ENCODE measurements at places on chromosomes 13 and 19. TPM values are rescaled to one million over a fixed set of nuclear protein-coding genes. Genes with fewer than 3 reads are reported as not detected.

ADGRE1 gene
- 0.10 TPM for polyA plus RNA-seq

DNA sequence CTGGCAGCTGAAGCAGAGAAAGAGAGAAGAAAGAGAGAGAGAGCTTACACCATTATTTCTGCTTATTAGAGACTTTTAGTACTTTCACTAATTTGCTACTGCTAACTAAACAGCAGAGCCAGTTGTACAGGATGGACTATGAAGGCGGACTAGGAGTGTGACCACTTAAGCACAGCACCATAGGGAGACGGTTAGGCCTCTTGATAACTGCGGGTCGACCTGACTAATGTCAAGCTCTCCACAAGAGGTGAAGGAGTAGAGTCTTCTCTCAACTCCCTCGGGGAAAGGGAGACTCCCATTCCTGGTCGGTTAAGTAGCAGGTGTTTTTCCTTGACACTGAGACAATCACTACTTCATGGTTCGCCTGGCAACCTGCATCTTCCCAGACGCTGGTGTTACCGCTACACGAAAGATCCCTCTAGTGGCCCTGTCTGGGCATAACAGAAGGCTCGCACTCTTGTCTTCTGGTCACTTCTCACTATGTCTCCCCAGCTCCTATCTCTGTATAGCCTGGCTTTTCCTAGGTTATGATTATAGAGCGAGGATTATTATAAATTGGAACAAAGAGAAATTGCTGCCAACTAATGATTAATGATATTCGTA, 5.3 kb upstream of the PSG7 start:
- DNase-seq: no peak

- no peak for DNase-seq
Observed at GRCh38 chr19:6711605-6712004, 8.8 kb downstream of the C3 start.

- peak; percentile 7 for DNase-seq
Observed at GRCh38 chr13:75637181-75637750, 1.1 kb downstream of the LMO7 start.

Measured in right renal pelvis (tissue), 4 donors.